Stimulated activated CD8-positive, alpha-beta memory T cell treated with anti-CD3 and anti-CD28 coated beads, Interleukin-7, amount 100 ng/mL, for 48 hours (primary cell): ENCODE measurements at places on chromosomes 5 and 9.

DNA sequence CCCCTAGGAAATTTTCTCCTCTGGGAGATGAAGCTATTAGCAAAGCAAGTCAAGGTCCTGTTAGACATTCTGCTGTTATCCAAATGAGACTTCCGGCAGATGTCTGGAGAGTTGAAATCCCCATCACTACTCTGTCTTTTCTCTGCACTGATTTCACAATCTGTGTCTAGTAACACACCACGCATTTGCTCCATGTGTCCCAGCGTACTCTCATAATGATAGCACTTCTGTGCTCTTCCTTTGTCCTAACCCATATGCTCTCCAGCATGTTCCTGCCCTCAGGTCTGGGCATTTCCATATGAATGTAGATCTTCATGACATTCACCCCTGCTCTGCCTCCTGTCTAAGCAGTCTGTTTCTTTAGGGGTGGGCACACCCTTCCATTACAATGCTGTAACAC, 1949.0 kb upstream of the WWC1 start:
- DNase-seq, result no peak

DNA sequence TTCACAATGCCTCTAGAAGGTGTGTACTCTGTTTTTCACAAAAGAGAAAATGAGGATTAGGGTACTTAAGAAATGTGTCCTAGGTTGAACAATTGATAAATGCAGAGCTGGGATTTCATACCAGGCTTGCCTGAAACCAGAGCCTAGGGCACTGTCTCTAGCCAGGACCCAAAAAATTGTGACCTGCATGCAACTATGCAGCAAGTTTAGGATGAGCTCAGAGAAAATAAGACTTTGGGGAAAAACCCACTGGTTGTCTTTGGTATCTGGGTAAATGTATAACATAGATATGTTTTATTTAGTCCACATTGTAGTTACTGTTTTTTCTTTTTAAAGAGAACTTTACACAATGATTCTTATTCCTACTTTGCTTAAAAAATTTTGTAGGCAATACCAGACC, 177.1 kb upstream of the SEMA6A start:
- DNase-seq, result no peak

- DNase-seq, result no peak
These were observed 352.1 kb upstream of the CD180 start for GRCh38 chr5:67548520-67549295.

GRCh38 chr5:149071756-149072155, 8.9 kb upstream of the SH3TC2 start:
- no peak for DNase-seq

GRCh38 chr5:38258042-38258318, 379 bp upstream of the EGFLAM start:
- DNase-seq, result no peak

GRCh38 chr5:109100971-109101370, 308.8 kb downstream of the PJA2 start:
- no peak for DNase-seq

DNA sequence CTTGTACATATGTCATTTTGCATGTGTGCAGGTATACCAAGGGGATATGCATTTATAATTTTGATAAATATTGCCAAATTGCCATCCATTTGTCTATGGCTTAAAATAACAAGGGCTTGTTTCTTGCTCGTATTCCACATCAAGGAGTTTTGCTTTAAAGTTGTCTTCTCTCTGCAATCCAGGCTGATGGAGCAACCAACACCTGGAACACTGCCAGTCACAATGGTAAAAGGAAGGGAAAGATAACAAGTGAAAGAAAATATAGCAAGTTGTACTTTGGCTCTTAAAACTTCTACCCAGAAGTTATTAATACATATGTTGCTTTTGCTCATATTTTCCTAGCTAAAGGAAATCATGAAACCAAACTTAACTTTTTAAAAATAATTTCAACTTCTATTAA, 156.9 kb downstream of the UNC13B start:
- no peak for DNase-seq

- DNase-seq, result no peak
These were observed 557.8 kb upstream of the TLE4 start for GRCh38 chr9:79013715-79014610.

- no peak for DNase-seq
These were observed 10.8 kb downstream of the GARIN3 start for GRCh38 chr5:157155297-157155696.

DNA sequence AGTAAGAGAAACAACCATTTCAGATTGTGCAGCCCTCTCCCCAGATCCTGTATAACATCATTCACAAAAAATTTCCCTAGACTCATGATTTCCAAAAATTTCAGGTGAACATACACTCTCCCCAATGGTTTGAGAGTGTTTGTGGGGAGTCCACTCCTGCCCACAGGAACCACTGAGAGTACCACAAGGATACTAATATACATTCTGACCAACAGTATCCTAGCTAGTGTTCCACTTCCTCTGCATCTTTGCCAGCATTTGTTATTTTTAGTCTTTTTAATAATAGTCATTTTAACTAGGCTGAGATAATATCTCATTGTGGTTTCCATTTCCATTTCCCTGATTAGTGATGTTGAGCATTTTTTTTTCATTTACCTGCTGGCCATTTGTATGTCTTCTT, 155.4 kb downstream of the DTWD2 start:
- DNase-seq, result no peak

DNA sequence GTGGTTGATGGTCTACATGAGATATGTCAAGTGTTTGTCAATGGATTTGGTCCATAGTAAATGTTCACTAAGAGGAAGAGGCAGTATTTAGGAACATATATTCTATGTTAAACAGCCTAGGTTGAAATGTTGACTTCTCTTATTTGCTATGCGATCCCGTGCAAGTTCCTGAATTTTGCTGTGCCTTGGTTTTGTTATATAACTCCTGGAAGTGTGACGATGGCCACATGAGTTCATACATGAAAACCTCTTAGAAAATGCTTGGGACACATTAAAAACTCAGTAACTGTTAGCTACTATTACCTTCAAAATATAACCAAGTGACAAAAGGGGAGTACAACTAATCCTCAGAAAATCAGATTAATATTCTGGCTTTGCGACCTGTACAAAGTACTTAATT, 21.9 kb upstream of the FBXW2 start:
- DNase-seq, result no peak

GRCh38 chr9:29039258-29039657, 1466.0 kb upstream of the C9orf72 start:
- DNase-seq, result no peak

GRCh38 chr9:135503371-135504261, 3.1 kb downstream of the MRPS2 start:
- no peak for DNase-seq

GRCh38 chr9:122334916-122335315, 35.9 kb upstream of the PTGS1 start:
- no peak for DNase-seq

DNA sequence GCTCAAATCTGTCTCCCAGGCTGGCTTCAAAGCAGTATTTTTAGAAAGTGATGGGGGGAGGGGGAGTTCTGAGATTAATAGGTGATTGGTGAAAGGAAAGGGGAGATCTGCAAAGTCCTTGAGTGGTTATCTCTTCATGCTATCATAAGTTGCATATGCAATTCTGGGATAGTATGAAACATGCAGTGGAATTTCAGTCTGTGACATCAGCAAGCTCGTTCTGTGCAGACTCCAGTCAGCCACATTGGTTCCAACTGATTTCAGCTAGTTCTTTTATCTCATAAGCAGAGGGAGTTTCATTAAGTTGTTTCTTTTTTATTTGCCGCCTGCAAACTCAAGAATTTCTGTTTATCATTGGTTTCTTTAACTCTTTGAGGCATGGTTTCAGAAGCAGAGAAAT, 180.5 kb upstream of the SH3GL2 start:
- DNase-seq, result no peak

GRCh38 chr9:87596862-87597261, 99.2 kb downstream of the DAPK1 start:
- no peak for DNase-seq

GRCh38 chr9:114097613-114098020, 1.5 kb downstream of the KIF12 start:
- no peak for DNase-seq

DNA sequence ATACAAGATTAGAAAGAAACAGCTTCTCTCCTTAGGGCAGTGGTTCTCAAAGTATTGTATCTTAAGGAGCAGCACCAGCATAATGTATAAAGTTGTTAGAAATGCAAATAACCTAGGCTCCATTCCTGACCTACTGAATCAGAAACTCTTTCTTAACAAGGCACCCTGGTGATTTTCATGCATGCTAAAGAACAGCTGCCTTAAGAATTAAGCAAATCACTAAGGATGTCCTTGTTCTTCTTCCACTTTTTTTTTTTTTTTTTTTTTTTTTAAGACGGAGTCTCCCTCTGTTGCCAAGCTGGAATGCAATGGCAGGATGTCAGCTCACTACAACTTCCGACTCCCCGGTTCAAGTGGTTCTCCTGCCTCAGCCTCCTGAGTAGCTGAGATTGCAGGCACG, 1095.2 kb upstream of the EDIL3 start:
- no peak for DNase-seq

GRCh38 chr9:93960971-93961841, 6.1 kb upstream of the BARX1 start:
- DNase-seq, result no peak

DNA sequence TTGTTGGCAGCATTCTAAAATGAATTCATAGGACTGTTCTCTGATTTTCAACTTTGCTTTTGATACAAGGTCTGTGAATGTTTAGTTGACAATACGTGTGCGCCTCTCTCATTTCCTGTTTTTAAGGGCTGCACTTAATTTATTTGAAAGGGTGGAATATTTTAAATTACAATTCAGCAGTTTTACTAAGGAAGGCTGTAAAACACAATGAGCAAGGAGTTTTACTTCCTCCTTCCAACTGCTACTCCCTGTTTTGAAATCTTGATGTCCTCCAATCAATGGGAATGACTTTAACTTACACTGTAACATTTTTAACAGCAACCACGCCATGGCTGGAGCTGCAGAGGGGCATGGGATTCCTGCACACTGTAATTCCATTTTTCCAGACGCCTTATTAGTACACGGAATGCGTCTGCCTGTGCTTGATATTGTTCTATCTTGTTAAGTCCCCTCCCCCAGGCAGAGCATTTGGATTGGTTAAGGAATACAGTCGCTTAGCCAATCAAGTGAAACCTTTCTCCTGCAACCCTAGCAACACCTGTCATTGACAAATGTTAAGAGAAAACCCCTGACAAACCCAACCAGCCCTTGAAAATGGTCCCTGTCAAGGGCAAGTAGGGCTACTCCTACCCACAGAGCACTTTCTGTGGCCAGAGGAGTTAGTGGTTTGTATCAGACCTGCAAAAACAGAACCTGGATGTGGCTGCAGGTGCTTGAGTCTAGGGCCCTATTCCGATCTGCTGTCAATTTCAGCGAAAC, 12.5 kb upstream of the ZSWIM6 start:
- DNase-seq, result no peak

DNA sequence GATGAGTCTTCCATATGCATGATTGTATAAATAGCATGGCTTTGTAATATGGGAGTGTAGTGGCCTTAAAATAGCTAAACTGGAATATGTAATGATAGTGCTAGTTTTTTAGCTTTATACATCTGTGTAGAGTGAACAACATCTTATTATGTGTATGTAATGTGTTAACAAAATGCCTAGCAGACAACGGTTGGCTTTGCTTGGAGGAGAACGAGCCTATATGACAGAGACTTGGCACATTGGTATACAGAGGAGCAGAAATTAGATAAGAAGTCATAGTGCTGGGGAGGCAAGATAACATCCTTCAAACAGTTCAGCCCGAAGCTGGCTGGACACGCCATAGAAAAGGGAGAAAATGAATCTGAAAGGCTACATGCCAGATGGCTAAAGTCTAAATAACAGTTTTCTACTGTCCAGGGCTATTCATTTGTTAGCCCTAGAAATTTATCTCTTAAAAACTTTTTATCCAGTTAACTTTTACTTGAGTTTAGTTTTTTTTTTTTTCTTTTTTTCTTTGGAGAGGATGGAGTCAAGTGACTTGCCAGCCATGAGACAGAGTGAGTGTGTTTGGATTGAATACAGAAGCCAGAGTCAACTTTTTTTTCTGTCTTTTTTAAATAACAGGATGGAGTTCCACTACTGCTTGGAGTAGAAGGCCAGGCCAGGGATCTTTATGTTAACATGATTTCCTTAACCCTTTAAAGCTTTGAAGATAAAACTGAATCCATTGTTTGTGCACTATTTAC, 214.4 kb upstream of the ACTBL2 start:
- no peak for DNase-seq

DNA sequence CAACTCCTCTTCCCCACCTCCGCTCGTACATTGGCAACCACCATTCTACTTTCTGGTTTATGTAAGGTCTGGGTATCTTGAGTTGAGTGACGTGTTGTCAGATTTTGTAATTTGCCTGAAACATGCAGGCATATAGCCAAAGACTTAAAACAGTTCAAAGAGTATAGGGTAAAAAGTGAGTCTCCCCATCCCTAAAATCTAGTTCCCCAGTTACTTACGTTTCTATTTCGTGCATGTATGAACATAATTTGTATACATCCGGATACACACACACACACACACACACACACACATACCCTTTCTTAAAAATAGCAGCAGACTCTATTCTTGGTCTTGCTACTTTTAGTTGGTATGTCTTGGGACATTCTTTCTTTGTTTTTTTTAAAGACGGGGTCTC, 915 bp downstream of the HSDL2 start:
- DNase-seq, result no peak

DNA sequence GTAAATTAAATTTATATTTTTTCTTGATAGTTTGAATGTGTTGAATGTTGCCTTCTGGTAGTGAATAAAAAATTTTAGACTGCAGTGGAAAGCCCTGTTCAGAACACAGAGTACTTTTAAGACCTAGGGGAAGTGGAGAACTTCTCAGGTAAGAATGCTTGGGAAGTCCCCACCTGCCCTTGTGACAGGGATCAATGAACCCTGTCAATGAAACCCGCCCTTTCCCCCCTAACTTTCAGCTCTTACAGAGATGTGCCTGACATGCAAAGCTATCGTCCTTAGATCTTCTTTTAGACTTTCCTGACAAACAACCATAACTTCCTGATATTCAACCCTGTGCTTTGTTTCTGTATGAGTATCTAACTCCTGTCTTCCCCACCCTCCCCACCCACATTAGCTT, 562.7 kb downstream of the TLE4 start:
- DNase-seq, result no peak

GRCh38 chr9:127537014-127537413, 75.1 kb upstream of the STXBP1 start:
- no peak for DNase-seq

DNA sequence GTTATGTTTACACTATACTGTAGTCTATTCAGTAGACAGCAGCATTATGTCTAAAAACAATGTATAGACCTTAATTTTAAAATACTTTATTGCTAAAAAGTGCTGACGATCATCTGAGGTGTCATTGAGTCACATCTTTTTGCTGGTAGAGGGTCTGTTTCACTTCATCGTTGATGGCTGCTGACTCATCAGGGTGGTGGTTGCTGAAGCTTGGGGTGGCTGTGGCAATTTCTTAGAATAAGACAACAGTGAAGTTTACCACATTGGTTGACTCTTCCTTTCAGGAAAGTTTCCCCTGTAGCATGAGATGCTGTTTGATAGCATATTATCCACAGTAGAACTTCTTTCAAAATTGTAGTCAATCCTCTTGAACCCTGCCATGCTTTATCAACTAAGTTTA, 150.3 kb downstream of the FBXL7 start:
- DNase-seq, result no peak

- no peak for DNase-seq
These were observed 640.9 kb downstream of the SEMA5A start for GRCh38 chr5:8905021-8905420.
